ENCODE measurements at places on chromosomes 1 and 21.

GRCh38 chr21:26438976-26439375 is 134.1 kb downstream of the CYYR1 start:
- no peak for DNase-seq

DNA sequence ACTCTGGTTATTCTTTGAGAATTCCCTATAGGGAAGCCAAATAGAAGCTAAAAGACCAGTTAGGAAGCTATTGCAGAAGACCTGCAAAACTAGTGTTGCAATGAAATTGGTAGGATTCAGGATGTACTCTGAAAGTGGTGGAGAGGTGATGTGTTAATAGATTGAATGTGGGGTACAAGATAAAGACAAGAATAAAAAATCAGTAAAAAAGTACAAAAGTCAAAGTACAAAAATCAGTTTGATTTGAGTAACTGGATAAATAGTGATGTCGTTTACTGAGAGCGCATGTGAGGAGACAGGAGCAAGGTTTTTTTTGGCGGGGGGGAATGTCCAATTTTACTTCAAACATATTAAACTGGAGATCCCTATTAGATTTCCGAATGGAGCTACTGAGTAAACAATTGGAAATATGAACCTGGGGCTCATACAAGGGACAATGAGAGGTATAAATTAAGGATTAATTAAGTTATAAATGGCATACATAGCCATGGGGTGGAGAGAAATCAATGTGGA is 2.5 kb upstream of the DCAF8 start:
- no peak for DNase-seq

DNA sequence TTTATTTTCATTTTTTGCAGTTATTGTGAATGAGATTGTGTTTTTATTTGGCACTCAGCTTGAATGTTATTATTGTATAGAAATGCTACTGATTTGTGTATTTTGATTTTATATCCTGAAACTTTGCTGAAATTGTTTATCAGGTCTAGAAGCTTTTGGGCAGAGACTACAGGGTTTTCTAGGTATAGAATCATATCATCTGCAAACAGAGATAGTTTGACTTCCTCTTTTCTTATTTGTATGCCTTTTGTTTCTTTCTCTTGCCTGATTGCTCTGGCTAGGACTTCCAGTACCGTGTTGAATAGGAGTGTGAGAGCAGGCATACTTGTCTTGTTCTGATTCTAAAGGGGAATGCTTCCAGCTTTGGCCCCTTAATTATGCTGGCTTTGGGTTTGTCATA is 27.3 kb downstream of the ZNF691 start:
- no peak for DNase-seq

DNA sequence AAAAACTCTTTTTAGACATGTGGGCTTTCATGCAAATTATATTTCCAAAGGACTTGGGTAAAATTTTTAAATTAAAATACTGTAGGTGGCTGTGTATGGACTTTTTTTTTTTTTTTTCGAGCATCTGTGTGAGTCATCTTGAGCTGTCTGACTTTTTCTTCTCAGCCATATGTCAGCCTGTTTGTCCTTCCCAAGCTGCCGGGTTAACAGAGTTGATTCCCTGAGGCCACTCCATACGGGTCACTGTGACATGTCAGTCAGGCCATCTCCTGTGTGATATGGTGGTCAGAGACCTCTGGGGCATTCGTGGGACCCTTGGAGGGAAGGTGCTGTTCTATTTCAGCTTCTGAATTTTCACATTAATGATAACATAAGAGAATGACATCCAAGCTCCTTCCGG is 148.3 kb downstream of the KCNJ6 start:
- no peak for DNase-seq

DNA sequence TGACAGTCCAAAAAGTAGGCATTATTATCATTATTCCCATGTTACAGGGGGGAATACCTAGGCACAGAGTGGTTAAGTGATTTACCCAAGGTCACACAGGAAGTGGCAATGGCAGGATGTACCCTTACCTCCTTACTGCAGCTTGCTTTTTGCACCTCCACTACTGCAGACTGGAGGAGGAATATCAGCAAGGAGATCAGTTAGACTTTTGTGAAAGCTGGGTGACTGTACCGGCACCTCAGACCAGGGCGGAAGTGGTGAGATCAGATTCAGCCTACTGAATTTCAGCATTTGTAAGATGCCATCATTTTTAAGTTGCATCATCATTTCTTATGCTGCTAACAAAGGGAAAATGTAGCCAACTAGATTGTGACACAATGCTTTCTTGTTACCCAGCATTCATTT is 4.5 kb downstream of the ADARB1 start:
- peak; percentile 96 for DNase-seq

GRCh38 chr1:106049595-106049994 is 1006.9 kb upstream of the PRMT6 start:
- no peak for DNase-seq

- DNase-seq = no peak
Measured at GRCh38 chr1:215393476-215393875, 173.6 kb upstream of the KCTD3 start.

- no peak for DNase-seq
Measured at GRCh38 chr1:89699451-89699986, 66.6 kb downstream of the LRRC8C start.

GRCh38 chr1:87042111-87042811 is 127.8 kb downstream of the HS2ST1 start:
- DNase-seq = peak; percentile 50

DNA sequence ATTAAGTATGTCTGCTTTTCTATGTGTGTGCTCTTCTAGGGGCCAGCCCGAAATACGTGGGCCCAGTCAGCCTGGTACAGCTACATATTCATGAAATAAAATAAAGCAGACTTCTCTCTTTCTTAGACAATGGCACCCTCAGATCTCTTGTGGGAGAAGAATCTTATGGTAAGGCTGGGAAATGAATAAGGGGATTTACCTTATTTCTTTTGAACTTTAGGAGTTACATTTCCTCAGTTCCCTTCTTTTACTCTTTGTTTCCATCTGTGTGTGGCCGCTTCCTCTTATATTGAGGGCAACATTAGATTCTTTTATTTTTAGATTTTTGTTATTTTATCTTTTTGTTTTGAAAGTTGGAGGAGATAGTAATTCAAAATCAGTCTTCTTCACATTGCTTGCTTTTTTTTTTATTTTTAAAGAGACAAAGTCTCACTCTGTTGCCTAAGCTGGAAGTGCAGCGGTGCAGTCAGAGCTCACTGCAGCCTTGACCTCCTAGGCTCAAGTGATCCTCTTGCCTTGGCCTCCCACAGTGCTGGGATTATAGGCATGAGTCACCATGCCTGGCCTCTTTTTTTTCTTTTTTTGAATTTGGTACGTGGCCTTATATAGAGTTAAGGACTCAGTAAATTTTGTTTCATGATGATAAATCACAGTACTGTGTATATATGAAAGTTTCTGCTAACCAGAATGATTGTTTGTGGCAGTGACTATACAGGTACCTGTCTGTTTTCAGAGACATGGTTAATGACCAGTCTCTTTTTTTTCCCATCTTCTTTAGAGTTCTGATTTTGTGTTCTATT is 9.1 kb downstream of the LAMC1 start:
- no peak for DNase-seq

- DNase-seq = no peak
Measured at GRCh38 chr1:55869065-55869464, 653.9 kb upstream of the USP24 start.

- no peak for DNase-seq
Measured at GRCh38 chr1:216075339-216075738, 347.9 kb downstream of the USH2A start.

DNA sequence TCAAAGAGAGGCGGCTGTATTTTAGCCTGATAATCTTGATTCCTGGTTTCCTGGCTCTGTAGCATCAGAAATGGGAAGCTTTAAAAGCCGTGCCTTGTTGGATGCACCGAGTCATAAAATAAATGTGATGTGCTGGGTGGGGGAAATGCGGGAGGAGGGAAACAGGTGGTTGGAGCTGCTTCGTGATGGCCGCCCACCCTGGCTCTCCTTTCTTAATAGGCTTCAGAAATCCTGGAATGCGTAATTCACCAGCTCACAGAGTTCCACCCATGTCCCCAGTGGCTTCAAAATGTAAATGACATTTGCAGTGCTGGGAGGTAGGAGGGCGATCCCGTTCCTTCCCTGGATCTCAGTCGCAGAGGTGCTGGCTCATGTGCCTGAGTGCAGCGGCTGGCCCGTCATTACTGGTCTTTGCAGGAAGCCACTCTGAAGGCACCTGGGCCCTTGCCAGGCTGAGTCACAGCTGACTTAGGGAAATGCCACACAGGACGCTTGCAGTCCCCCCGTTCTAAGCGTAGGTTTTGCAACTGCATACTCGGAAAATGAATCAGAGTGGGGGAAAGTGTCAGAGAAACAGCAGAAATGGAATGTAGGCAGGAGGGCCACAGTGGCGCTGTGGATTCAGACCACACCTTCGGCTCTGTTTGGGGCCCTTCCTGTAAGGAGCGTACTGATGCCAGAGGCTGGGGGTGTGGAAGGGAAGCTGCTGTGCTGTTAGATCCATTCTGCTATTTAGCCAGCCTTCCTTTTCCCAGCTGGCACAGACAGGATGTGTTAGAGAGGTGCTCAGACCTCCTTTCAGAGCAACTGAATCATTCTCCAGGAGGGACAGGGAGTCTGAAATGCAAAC is 37.6 kb downstream of the GALNT2 start:
- DNase-seq = peak; percentile 86

DNA sequence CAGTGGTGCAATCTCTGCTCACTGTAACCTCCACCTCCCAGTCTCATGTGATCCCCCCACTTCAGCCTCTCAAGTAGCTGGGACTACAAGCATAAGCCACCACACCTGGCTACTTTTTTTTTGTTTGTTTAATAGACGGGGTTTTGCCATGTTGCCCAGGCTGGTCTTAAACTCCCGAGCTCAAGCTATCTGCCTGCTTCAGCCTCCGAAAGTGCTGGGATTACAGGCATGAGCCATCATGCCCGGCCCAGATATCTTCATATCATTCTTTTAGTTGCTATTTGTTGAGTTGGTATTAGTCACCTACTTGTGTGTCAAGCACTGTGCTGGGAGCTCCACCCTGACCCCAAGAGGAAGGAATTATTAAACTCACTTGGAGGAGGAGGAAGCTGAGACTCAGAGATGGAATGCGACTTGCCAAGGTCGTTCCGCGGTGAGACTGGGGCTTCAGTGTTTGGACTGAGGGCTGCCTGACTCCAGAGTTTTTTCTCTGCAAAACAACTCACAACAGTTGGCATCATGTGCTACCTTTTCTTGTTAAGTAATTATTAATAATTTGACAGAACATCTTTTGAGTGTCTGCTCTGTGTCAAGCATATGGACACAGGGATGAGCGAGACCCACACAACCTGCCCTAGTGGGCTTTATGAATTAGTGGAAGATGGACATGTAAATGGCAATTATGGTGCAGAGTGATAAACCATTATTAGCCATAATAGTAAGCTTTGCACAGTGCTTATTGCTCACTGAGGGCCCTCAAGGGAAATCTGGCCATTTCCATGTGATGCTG is 132.0 kb downstream of the FOXD2 start:
- no peak for DNase-seq

DNA sequence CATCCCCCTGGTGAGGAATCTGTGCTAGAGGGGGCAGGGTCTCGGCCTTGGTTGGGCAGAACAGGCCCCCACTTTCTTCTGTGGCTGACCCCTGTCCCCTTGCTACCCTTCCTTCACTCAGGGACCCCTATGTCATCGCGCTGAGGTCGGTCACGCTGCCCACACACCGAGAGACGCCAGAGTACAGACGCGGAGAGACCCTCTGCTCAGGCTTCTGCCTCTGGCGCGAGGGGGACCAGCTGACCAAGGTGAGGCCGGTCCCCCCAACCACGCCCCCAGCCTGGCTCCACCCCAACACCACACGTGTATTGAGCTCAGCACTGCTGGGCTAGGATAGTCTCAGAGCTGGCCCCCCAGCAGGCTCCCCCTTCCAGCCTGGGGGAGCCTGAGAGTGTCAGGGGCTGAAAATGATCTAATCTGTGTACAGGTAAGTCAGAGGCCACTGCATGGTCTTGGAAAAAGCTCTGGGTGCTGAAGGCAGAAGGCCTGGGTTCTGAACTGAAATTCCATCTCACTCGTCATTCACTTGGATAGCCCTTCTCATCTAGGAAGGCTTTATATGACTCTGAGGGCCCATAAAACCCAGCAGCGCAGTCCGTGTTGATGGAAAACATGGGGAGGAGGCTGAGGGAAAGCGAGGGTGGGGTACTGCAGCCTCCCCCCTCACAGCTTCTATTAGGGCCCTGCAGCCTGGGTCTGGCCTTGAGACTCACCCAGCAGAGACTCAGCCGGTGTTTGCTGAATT is 15.3 kb downstream of the FAM151A start:
- no peak for DNase-seq

GRCh38 chr1:64176659-64177058 is 26.8 kb upstream of the UBE2U start:
- no peak for DNase-seq

- no peak for DNase-seq
Measured at GRCh38 chr21:44712203-44713028, 1.0 kb upstream of the TSPEAR start.

DNA sequence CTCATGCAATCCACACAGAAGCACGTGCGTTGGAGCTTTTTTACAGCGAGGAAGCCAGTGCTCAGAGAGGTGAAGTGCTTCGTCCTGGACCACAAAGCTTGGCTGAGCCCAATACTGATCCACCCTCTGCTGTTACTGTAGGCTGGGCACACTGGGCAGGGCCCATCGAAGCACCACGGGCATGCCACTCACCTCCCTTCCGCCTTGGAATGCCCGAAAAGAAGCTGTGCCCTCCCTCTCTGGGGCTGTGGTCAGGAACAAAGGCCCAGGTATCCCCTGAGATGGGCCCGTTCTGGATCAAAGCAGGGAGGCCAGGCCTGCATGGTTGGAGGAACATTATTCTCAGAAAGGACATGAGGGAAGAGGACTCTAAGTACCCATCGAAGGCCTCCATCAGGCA is 206.7 kb upstream of the C1orf174 start:
- no peak for DNase-seq

GRCh38 chr1:43507296-43508295 is 23.1 kb upstream of the PTPRF start:
- DNase-seq = no peak

GRCh38 chr1:112508278-112509004 is at the start of gene WNT2B:
Gene WNT2B, plus strand, starts transcription at chr1:112508965. Its CDS starts 298 bp downstream, at chr1:112509263.
- DNase-seq = no peak

- no peak for DNase-seq
Measured at GRCh38 chr1:2945821-2946231, 75.4 kb upstream of the ACTRT2 start.

DNA sequence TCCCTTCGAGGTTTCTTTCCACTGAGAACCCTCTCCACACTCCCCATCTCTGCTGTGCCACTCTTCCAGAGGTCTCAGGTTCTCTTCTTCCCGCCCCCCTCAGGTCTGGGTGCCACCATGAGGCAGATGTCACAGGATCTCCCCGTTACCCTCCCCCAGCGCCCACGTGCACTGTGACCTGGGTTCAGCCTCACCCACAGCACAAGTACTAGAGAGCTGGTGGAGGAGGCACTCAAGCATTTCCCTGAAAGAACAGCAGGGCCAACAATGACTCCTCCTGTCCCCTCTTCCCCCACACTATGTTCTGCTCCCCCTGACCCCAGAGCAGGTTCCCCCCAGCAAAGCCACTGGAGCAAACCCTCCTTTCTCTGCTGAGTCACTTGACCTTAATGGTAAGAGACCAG is 14.3 kb downstream of the PLEKHA6 start:
- no peak for DNase-seq

- no peak for DNase-seq
Measured at GRCh38 chr1:152084853-152085252, 4.0 kb downstream of the TCHHL1 start.
